ENCODE measurements at places on chromosomes 16 and 17. TPM values are rescaled to one million over a fixed set of nuclear protein-coding genes. Genes with fewer than 3 reads are reported as not detected.
A peak's percentile ranks its signal among the peaks of the same experiment; 100 is the strongest.

- no peaks in the 10 kb centered on the region for H3K36me3 ChIP-seq
- no peak overlapping the region for H3K4me3 ChIP-seq
- H3K4me1 ChIP-seq, result no peaks in the 10 kb centered on the region
- no peaks in the 10 kb centered on the region for H3K27me3 ChIP-seq
- no peak for DNase-seq
Observed at GRCh38 chr16:89183463-89183862, 11.9 kb downstream of the CDH15 start.

- no peaks in the 10 kb centered on the region for H3K4me1 ChIP-seq
- no peak overlapping the region for H3K27ac ChIP-seq
- H3K27me3 ChIP-seq, result no peaks in the 10 kb centered on the region
- H3K36me3 ChIP-seq, result no peaks in the 10 kb centered on the region
- H3K4me3 ChIP-seq, result no peak overlapping the region
Observed at GRCh38 chr17:59287452-59287851, 44.0 kb upstream of the YPEL2 start.

DNA sequence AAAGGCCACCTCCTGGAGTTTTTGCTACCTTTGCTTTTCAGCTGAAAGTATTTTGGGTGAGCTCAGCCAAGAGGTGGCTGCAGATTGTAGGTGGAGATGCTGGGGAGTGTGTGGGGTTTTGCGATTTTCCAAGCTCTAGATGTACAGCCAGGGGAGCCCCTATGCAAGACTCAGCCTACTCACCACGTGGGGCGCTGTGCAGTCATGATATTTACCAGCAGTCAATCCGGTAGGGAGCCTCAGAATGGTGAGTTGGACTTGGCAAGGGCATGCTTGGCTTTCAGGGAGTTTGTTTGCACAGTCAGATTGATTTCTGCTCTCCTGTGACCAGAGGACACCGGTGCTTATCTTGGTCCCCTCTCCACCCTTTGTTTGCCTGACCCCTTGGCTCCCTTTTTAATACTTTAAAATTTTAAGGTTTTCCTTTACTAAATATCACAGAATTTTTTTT, 175.3 kb downstream of the UTP18 start:
- no peaks in the 10 kb centered on the region for H3K27me3 ChIP-seq
- H3K4me1 ChIP-seq, result no peaks in the 10 kb centered on the region
- DNase-seq, result no peak
- no peak overlapping the region for H3K27ac ChIP-seq

DNA sequence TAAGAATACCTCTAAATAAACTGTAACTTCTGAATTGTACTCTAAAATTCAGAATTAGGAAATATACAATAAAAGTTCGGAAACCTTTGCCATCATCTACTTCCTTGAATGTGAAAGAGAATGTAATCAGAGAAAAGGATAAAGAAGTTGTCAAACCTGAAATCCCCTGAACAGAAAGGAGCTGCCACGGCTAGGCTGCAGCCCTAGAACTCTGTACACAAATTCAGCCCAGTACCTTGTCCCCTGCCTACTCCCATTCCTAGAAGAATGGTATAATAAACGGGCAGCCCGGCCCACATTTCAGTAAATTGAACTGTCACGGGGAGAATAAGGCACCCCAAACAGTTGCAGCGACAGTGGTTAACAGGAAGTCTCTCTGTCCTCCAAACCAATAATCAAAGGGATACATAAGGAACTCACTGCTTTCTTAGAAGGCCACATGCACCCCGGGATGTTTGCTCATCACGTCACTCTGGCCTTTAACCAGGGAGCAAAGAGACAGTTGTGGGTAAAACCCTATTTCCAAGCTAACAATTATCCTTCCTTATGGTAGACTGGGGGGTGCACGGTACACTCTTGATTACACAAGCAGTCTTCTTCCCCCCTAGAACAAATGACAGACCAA, 24.3 kb upstream of the RFFL start:
- peak overlapping the region; percentile 97 for H3K4me3 ChIP-seq
- no peaks in the 10 kb centered on the region for H3K27me3 ChIP-seq
- DNase-seq, result no peak
- H3K36me3 ChIP-seq, result no peaks in the 10 kb centered on the region

GRCh38 chr16:6641091-6641490, 691.6 kb upstream of the RBFOX1 start:
- no peak for DNase-seq
- H3K4me1 ChIP-seq, result no peaks in the 10 kb centered on the region
- H3K27ac ChIP-seq, result no peak overlapping the region
- no peak overlapping the region for H3K4me3 ChIP-seq

DNA sequence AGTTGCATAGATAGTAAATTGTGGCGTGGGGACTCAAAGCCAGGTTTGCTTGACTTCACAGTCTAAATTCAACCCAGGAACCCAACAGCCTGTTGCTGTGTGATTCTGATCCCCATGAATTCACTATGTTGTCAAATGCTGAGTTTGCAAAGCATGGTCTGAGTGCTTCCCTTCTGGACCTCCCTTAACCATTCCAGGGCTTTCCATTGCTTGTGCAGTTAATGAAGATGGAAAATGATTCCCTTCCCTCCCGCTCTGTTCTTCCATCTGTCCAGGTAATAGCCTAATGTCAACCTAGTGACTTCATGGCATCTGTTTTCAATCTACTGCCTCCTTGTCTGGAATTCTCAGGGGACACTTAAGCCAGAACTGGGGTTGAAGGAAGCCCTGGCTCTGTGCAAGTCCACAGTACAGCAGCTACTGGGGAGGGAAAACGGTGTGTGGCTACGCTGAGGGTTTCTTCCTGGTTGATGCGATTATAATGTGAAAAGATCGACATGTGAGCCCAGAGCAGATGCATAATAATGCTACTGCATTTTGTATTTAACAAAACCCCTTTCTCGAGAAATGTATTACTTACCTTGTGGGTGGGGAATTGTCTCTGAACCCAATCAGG, 206.7 kb downstream of the CDH13 start:
- no peak for DNase-seq
- H3K27me3 ChIP-seq, result no peaks in the 10 kb centered on the region
- no peaks in the 10 kb centered on the region for H3K36me3 ChIP-seq
- H3K4me1 ChIP-seq, result peaks cover 19% of the 10 kb centered on the region

The TBC1D26 gene
- under 0.01 TPM for total RNA-seq

The SPIRE2 gene
- 0.72 TPM for total RNA-seq

DNA sequence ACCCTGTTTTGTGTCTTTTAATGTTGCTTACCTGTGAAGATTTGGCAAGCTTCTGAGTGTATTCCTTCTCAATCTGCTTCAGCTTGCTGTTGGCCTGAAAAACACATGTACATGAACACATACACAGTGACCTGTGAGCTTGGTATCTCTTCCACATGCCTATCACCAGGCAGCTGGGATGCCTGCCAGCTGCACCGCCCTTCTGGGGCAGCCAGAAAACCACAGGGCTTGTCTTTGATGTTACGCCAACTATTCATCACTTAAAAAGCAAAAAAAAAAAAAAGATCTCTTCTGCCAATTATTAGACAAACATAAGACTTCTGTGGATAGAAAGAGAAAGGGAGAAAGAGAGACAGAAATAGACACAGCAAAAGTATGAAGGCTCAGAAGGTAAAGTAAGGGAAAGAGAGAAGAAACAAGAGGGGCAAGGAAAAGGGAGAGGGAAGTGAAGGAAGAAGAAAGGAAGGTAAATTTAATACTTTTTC, 189.2 kb upstream of the AXIN2 start:
- no peak overlapping the region for H3K4me3 ChIP-seq
- H3K27ac ChIP-seq, result no peak overlapping the region
- peaks cover 21% of the 10 kb centered on the region for H3K4me1 ChIP-seq
- no peaks in the 10 kb centered on the region for H3K27me3 ChIP-seq
- no peaks in the 10 kb centered on the region for H3K36me3 ChIP-seq

DNA sequence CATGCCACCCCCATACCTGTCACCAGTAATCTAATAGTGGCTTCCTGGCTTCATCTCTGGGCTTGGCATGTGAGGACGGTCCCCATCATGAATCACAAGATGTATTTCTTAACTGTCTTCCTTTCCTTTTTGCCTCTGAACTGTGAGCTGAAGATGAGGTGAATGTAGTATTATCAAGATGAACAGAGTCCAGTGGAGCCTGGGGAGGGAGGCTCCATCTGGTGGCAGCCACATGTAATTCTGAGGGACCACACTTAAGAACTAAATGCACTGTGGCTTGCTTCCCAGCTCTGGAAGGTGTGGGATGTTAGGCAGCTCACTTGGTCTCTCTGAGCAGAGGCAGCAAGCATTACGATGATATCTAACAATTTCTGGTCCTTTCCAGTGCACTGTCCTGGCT, 354.9 kb upstream of the ASIC2 start:
- no peak overlapping the region for H3K4me3 ChIP-seq
- H3K4me1 ChIP-seq, result no peaks in the 10 kb centered on the region
- H3K27ac ChIP-seq, result no peak overlapping the region
- H3K27me3 ChIP-seq, result no peaks in the 10 kb centered on the region
- no peaks in the 10 kb centered on the region for H3K36me3 ChIP-seq

All from osteoblast (primary cell).